Stimulated activated CD4-positive, alpha-beta T cell treated with anti-CD3 and anti-CD28 coated beads, Interleukin-12 subunit alpha, Interleukin-12 subunit beta, amount 100 ng/mL, for 48 hours (primary cell): ENCODE measurements at places on chromosomes 4 and X.
A peak's percentile ranks its signal among the peaks of the same experiment; 100 is the strongest.

- DNase-seq = no peak
Measured at GRCh38 chrX:144566592-144566991, 680.7 kb upstream of the SPANXN1 start.

GRCh38 chr4:158169931-158170690 is 2.7 kb downstream of the GASK1B start:
- no peak for DNase-seq

DNA sequence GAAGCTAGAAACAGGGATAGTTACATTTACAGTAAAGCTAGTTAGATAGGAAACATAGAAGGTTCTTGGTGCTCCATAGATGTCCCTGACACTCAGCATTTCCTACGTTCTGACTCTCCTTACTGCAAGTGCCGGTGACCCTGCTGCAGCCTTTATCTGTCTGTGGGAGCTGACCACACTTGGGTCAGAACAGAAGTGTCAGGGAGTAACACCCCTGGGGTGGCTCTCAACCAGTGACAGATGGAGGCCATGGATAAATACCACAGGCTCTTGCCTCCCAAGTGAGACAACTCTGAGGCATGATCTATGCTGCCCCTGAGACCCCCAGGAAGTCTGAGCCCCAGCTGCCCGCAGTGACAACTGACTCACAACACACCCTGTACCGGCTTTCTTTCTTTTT is 69.8 kb downstream of the ANXA3 start:
- DNase-seq = no peak

DNA sequence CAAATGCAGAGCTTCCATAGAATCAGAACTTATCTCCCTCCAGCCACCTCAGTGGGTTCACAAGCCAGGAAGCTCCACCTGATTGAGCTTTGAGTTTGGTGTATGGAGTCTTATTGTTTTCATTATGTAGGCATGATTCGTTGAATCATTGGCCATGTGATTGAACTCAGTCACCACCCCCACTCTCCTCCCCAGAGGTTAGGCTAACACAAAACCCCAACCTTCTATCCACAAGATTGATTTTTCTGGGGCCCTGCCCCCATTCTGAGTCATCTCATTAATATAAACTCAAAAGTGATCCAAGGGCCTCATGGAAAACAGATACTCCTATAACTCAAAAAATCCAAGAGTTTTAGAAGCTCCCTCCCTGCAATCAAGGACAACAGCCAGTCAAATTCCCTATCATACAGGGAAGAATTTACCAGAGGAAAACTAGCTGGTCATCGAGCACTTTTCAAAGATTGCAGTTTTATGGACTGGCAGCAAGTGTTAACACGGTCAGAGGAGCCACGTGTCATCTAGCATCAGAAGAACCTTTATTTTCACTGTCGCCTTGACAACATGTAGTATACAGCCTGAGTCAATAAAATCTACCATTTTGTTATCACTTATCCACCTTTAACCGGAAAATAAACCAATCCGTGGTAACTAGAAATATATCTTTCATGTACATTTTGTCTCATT is 35.9 kb upstream of the GUCY1B1 start:
- no peak for DNase-seq

- DNase-seq = no peak
Measured at GRCh38 chrX:40108162-40108958, 10.6 kb upstream of the BCOR start.

GRCh38 chr4:64705989-64706388 is 296.7 kb upstream of the TECRL start:
- no peak for DNase-seq

DNA sequence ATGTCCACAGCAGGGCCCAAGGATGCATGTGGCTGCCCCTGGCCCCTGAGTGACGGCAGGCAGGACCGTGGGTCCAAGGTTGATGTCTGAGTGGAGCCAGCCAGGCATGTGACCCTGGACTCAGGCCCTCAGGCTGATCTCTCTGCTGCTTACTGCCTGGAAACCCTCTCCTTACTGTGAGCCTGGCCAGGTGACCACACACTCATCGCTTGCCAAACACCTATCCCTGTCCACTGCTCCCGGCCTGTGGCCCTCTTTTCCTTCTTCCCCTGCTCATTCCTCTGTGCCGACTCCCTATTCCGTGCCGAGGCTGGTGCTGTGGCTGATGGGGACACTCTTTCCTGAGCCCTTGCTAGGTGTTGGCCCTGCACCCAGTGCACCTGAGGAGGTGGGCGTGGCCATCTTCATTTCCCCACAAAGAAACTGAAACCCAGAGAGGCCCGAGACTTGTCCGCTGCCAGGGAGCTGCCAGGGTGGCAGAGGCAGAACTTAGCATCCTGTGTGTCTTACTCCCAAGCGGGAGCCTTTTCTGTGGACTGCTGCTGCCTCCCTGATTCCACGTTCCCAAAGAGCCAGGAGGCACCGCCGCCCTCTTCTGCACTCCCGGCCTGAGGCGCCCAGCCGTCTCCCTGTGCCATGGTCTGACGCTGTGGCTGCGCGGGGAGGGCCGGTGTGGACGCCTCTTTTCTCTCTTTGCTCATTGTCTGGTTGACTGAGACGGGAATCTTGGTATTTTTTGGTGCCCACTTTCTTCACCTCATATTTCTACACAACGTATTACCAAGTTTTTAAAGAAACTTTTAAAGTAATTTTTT is 11.2 kb upstream of the RNF4 start:
- DNase-seq = no peak

GRCh38 chr4:2651546-2651945 is 104.6 kb downstream of the TNIP2 start:
- no peak for DNase-seq

DNA sequence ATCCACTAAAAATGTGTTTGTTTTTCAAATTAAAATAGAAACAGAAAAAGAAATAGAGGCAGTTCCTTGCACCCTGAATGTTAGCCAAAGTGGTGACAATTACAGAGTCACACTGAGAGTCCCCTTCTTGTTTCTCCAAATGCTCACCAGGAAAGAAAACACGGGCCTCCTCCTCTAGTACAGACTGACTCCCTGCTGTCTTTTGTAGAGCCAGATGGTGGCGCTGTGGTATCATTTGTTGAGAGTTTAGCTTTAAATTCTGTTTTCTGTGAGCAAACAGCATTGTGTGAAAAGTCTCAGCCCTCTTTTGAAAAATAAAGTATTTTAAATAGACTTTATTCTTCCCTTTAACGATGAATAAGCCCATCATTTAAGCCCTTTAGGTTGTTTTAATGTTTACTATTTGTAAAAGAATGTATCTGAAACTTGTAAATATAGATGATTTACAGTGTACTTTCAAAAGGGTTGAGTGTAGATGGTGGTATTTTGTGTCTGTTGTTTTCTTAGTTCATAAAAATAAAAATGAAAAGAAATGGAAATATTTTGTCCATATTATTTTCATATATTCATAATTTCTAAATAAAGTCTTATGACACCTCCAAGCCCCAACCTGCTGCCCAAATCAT is 36.9 kb upstream of the ATOH1 start:
- peak; percentile 6 for DNase-seq

DNA sequence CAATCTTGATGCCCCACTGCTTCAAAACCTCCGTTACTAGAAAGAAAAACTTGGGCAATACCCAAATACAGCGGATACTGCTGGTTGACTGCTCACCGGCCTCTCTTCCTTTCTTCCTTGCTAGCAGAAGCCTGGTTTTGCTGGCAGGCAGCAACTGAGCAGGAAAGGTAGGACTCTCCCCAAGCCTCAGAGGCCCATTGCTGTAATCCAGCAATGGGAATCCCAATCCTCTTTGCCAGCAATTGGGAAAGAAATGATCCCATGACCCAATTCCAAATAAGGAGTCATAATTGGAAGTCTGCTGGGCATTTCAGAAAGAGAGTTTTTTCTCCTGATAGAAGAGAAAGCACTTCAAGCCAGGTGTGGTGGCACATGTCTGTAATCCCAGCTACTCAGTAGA is 394.5 kb downstream of the BCOR start:
- DNase-seq = no peak

DNA sequence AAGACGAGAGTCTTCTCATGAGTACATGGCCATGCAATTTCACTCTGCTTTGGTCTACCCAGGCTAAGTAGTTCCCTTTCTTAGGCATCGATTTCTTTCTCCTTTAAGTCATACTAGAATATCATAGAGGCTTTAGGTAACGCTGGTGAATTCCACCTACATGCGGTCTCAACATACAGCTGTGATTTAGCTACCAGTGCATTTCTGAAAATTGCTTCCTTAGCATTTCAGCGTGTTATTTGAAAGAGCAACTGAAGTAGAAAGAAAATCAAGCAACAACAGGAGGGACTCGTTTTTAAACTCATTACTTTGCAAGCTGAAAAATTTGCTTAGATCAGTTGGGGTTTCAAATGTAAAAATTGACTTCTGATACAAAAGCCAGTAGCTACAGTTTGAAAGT is 48.1 kb upstream of the RASGEF1B start:
- no peak for DNase-seq

GRCh38 chr4:11053601-11054220 is 369.1 kb upstream of the CLNK start:
- DNase-seq = no peak

DNA sequence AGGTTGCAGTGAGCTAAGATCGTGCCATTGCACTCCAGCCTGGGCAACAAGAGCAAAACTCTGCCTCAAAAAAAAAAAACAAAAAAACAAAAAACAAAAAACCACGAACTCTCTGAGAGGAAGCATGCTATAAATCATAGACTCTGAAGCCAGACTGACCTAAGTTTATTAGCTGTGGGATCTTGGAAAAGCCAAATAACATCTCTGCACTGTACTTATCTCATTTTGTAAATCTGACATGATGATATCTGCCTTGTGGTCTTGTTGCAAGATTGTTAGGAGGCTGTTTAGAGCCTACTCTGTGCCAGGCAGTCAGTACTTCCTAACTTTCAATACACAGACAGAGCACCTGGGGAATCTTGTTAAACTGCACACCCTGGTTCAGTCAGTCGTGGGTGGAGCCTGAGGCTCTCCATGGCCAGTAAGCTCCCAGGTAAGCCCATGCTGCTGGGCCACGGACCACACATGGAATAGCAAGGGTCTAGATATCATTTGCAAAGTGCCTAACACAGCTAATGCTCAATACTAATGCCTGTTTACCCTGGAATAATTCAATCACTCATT is 107.6 kb upstream of the SMIM10 start:
- DNase-seq = no peak

- no peak for DNase-seq
Measured at GRCh38 chr4:187387739-187388138, 607.8 kb upstream of the ZFP42 start.

DNA sequence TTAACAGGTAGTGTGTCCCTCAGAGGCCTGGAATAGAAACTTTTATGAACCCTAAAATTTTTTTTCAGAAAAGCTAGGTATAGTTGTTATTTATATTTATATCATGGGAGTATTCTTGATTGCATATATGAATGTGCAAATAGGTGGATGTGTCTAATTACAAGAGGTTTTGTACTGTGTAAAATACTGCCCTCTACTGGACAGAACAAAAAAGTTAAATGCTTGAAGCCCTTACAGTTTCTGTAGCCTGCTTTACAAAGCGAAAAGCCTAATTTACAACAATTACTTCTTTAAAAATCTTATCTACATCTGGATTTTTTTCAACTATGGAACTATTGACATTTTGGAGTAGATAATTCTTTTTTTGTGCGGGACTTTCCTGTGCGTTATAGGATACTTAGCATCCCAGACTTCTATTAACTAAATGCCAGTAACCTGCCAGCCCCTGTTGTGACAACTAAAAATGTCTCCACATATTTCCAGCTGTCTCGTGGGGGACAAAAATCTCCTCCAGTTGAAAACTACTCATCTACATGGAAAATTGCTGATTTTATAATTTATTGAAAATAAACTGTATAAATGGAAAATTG is 35.1 kb downstream of the ENPEP start:
- DNase-seq = no peak

DNA sequence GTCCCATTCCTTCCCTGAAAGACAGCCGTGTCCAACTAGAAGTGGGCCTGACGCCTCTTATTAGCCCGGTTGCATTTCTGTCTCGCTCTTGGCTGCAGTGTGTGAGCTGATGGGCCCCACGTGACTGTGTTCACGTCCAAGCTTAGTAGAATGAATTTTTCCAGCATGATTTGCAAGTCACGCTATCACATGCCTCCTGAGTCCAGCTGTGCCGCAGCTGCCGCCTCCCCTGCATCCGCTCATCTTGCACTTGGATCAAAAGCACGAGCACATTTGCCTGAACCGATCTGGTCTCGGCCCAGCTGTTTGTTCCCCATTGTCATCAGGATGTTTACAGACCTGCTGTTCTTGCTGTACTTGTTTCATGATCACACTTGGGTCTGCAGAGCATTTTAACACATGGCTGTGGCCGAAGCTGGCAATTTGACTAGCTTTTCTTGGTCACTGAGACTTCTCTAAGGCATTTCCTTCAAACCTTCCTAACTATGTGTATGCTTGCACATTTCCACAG is 126.5 kb downstream of the KIT start:
- DNase-seq = no peak

GRCh38 chrX:9464435-9465371 is at the start of gene TBL1X:
Gene TBL1X (plus strand): TSS chrX:9465058. CDS start chrX:9653587, 188,529 bp downstream.
- DNase-seq = peak; percentile 42

DNA sequence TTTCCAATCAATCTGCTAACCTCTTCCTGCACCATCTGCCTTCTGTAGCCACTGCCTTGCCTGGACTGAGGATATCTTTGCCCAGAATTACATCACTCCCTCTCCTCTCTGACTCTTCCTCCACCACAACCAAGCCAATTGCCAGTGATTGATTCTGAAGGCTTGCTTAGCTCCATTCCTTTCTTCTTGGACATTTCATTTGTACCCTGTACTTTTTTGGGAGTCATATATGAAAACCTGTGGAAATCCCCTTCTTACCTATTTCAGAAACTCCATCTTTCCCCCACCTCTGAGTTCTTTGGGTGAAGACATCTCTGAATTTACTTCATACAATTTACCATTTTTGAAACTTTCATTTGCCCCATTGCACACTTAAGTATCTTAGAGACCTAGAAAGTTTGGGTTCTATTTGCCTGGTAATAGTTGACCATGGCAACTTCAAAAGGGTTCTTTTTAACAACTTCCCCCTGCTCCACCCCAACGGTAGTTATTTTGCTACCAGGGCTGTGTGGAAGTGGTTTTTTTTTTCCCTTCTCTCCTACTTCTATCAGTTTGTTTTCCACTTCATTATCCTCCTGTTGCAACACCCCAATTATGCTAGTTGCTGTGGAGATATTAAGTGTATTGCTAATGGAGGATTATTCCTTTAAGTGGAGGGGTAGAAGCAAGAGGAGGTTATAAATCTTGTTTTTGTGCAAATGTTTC is 14.3 kb downstream of the SGMS2 start:
- DNase-seq = no peak

- DNase-seq = no peak
Measured at GRCh38 chr4:37648084-37648817, 37.9 kb downstream of the RELL1 start.

- no peak for DNase-seq
Measured at GRCh38 chr4:186924723-186925122, 201.1 kb upstream of the FAT1 start.

DNA sequence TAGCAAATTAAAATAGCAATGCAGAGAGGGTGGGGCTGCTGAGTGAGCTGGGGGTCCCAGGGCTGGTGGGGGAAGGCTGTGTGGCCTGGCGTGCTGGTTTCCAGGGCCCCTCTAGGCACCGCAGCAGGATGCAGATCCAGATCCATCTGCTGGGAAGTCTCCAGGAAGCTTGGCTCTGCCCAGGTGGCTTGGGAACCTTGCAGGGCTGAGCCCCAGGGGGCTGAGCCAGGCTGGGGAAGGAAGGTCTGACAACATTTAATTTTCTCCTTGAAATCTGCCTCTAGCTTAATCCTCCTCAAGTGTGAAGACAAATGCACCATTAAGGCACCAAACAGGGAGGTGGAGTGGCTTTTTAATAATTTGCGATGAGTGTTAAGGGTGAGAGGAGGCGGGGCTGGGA is 31.7 kb downstream of the SORCS2 start:
- no peak for DNase-seq
